T-helper 2 cell treated with Interferon-gamma antibody and Interleukin-4, amounts not matched to agents 5 μg/mL and 100 μg/mL, for 36 hours (primary cell): ENCODE measurements at places on chromosomes 7 and 10.

DNA sequence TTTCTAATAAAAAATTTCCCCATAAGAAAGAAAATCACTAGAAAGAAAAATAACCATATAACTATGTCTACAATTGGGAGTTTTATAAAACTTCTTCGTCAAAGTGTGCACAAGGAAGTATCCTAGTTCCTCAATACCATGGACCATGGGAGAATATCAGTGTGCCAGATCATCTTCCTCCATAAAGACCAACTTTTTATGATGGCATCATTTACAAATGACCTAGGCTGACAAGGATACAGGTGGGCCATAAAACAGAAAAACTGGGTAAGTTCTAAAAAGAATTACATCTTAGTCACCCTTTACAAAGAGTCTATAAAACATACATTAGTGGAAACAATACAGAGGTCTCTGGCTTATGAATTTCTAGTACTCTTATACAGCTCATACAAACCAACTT is 303.2 kb downstream of the DOCK4 start:
- DNase-seq: no peak

DNA sequence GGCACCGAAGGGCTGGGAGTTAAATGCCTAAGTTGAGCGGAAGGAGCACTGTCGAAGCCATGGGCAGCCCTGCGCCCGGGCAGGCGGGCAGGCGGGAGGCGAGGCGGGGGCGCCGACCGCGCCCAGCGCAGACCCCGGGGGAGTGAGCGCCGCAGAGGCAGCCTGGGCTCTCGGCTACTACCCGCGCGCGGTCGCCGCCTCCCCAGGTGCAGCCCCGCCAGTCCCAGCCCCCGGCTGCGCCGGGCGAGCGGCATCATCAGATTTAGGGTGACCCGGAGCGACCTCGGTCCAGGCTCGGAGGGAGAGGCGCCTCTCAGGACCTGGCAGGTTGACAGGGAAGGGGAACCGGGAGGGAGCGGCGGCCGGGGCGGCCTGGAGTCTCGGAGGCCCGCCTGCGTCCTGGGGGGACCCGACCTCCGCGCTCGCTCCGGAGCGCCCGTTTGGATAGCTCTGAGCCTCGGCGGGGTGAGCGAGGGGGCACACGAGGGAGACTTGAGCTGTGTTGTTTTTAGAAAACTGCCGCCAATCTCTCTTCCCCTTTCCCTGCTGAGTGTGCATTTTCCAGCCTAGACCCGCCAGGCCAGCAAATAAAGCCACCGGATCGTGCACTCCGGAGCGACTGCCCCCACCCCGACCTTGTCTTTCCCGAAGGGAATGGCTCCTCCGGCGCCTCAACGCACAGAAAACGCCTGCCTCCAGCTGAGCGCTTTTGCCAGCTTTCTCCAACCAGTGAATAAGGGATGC is 2.3 kb upstream of the NRP1 start:
- DNase-seq: no peak

DNA sequence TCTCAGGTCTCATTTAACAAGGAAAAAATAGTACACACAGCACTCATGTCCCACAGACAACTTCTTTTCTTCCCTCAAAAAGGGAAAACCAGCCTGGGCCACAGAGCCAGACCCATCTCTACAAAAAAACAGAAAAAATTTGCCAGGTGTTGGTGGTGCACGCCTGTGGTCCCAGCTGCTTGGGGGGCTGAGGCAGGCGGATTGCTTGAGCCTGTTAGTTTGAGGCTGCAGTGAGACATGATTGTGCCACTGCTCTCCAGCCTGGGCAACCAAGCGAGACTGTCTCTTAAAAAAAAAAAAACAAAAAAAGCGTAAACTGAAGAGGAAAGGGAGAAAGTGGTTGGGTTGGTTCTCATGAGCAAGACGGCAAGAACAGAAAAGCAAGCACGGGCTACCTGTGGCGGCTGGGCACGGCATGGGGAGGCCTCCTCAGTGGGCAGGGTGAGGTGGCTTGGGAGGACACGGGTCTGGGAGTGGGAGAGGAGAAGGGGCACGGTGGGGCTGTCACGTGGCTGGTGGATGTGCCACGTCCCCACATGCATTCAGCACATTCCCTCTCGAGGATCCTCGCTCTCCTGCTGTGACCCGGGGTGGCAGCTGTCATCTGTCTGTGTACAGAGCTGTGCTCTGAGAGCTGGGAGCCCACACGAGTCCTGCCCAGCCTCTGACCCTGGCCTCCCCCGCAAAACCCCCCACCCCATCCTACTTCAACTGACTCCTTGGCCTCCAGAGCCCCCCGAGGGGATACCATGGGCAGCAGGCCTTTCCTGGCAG is 219.7 kb downstream of the MLLT10 start:
- no peak for DNase-seq

DNA sequence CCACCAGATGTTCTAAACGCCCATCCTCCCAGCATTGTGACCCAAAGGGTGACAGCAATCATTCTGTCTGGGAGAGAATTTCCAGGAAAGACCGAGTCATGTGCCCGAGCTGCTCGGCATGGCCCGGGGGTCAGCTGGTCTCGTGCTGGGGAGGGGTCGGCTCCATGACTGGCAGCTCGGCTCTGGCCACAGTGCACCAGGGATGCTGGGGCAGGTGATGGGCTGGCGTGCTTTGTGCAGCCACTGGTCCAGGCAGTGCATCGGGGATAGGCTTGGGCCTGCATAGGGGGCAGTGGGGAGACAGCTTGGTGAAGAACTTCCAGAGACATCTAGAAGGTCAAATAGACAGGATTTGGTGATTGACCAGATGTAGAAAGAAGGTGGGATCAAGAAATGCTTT is 39.2 kb upstream of the PSMG3 start:
- no peak for DNase-seq

- DNase-seq: no peak
These were observed 147.8 kb upstream of the SEMA3E start for GRCh38 chr7:83796760-83797159.
